ENCODE measurements at places on chromosomes 4 and X.
A peak's percentile ranks its signal among the peaks of the same experiment; 100 is the strongest.

- no peak for DNase-seq
Observed at GRCh38 chr4:26212528-26212927, 108.3 kb upstream of the RBPJ start.

GRCh38 chr4:26647523-26648224 lies 63.8 kb downstream of the TBC1D19 start:
- DNase-seq: no peak

DNA sequence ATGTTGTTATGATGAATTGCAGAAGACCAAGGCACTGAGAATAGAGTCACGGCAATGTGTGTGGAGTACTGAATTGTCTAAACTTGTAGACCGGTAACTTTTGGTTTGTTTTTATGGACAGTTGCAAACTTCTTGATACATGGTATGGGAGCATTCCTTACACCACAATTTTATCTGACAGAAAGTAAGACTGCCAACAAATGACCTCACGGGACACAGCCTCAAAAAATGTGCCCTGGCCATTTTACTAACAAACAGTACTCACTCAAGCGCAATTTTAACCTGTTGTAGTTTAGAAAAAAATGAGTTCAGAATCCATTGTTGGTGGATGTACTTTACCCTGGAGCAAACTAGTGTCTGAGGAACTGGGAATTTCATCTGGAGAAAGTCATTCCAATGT lies 321.2 kb downstream of the CAMK2D start:
- no peak for DNase-seq

- DNase-seq: peak; percentile 40
Observed at GRCh38 chrX:133776072-133776471, 209.3 kb downstream of the GPC3 start.

DNA sequence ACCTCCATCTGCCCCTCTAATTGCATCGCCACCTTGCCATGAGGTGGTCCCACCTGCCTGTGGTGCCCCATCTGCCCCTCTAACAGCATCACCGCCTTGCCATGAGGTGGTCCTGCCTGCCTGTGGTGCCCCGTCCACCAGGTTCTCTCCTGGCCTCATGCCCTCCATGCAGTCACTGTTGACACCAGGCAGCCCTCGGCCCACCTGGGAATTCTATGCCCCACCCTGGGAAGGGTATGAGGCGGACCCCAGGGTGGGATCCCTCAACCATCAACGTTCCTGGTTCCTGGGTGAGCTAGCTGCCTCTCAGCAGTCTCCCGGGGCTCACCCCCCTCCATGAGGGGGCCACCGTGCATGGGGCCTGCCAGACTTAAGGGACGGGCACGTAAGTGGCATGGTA lies 38.9 kb downstream of the ACOX3 start:
- DNase-seq: no peak

DNA sequence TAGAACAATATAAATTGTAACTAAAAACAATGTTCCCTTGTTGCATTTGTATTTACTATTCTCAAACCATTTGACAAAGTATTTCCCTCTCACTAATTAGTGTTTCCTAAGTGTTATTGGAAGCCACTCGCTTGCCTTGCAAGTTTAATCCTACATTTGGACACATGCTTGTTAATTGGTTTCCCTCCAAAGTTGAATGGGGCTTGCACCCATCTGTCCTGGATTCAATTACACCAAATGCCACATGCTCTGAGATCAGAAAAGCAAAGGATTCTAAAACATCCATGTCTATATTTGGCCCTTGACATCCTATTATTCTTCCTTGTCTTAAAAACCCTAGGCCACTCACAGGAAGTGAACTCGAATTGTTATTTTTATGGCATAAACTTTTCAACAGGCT lies 146.6 kb downstream of the AMELX start:
- no peak for DNase-seq
